B cell (primary cell): ENCODE measurements at places on chromosomes 12 and 14. TPM values are rescaled to one million over a fixed set of nuclear protein-coding genes. Genes with fewer than 3 reads are reported as not detected.

The SERPINA10 gene
- total RNA-seq, result not detected in 2 replicates

The RPGRIP1 gene
- total RNA-seq, result 0.86 and 0.87 TPM in 2 replicates

GRCh38 chr12:32864731-32865130 lies 31.8 kb downstream of the PKP2 start:
- DNase-seq, result no peak

DNA sequence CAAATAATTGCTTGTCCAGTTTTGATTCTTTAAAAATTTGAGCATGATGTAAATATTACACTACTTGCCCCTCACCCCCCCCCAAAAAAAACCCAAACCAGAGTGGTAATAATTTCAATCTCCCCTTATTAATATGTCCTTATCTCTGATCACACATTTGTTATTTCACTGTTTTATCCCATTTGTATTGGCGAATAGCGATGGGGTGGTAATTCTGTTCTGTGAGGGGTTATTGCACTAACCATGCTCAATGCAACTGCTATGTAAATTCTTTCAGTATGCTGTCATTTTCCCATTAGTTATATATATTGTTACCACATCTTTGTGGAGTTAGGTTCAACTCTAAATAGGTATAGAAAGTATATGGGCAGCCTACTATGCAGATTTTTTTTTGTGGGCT lies 1.1 kb downstream of the RIMKLB start:
- DNase-seq, result no peak

GRCh38 chr12:127263621-127264020 lies 1003.3 kb upstream of the TMEM132C start:
- DNase-seq, result no peak

GRCh38 chr12:110684312-110684836 lies 4.5 kb downstream of the HVCN1 start:
- no peak for DNase-seq

DNA sequence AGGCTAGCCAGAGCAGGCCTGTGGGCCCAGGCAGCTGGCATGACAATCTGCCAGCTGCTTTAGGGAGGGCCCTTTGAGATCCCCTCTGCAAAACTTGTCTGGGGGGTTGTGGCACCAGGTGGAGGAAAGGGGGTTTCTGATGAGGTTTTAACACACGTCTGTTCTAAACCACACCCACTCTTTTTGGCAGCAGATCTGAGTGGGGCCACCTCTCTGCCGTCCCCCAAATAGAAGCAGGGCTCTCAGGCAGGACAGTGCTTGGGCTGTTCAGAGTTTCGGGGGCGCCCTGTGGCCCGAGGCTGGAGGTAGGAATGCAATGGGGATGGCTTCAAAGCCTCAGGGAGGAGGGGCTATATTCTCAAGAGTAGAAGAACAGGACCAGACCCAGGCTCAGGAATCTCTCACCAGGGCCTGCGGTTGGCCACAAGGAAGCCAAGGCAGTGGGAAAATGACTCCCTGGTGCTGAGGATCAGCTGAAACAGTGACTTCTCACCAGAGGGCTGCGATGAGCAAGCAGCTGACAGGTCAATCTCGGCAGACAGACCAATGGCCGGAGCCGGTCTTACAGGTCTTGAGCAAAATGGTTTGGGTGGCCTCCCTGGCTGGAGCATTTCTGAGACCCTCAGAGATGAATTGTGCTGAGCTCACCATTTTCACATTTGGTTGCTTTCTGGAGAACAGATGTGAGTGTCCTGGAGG lies 1.5 kb upstream of the KRT5 start:
- DNase-seq, result no peak

DNA sequence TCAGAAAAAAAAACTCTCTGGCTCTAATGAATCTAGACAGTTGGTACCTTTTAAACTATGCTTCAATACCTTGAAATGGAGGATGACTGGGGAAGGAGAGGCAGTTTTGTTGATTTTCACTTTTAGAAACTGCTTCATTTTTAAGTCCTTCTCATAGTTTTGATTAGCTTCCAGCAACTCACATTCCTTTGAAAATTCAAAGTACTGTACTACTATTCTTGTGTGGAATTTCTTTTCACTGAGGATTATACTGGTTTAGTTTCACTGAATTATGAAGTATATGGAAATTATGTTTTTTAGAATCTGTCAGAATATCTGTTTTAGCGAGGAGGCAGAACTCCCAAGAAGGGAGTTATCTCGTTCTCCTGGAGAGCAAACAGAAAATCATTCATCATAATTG lies 116.3 kb downstream of the TGFB3 start:
- DNase-seq, result no peak

- no peak for DNase-seq
These were observed 48.4 kb upstream of the ASPG start for GRCh38 chr14:104037074-104037473.

- no peak for DNase-seq
These were observed 1.6 kb downstream of the ZFP36L1 start for GRCh38 chr14:68791078-68791901.
